Mesenteric fat pad (tissue), 1 donor: ENCODE measurements at places on chromosomes 3 and 15. TPM values are rescaled to one million over a fixed set of nuclear protein-coding genes. Genes with fewer than 3 reads are reported as not detected.

Gene CSPG5
- total RNA-seq = 2.0 TPM

Gene ADCY5
- 107 TPM for total RNA-seq

Gene CHRNA3
- total RNA-seq = not detected

DNA sequence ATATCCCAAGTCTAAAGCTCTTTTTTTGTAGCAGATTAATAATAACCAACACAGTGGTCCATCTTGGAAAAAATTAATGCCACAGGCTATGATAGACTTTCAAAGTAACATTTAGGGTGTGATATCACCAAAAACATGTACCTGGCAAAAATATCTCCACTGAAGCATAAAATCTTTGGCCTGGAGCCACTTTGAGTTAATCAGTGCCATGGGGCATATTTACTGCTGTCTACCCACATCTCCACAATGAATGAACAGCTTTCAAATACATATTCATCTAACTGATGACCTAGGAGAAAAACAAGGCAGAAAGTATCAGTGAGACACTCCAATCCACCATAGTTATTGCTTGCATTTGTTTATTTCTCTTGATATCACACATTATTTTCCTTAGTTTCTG is 296.0 kb upstream of the MDFIC2 start:
- DNase-seq = no peak

GRCh38 chr15:72859757-72860145 is 76.2 kb upstream of the ADPGK start:
- no peak for DNase-seq

DNA sequence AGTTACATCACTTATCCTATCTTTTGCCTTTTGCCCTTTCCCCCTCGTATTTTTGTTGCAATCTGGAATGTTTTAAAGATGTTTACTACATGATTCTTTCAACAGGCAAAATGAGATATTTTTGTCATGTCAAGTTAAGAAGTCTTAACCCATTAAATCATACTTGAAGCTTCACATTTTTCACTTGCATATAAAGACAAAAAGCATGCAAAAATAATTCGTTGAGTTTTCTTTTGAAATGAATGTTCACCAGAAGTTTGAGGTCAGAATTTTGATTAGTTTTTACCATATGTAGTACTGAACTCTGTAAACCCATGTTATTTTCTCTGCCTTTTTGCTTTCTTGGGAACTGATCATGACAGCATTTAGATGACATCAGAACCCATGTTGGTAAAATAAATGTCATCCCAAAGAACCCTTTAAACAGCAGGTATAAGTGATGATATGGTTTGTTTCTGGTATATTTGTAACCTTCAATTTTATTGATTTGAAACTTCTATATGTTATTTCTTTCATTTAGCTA is 188.5 kb downstream of the GHSR start:
- DNase-seq = no peak

DNA sequence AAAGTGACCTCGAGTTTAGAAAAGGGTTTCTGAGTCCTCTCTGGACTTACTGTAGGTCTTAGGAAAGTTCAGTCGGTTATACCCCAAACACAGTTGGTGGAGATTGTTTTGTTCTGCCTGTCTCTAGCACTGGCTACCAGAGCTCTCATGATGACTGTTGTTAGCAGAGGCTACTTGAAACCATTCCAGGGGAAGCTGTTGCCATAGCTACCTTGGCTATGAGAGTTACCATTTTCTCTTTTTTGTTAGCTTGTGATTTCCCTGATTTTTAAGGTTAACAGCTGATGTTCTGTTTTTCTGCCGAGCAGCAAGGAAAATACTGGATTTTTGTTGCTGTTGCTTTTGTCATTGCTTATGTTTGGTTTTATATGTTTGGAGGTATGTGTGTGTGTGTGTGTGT is 26.7 kb downstream of the ABHD2 start:
- no peak for DNase-seq
